ENCODE measurements at places on chromosomes 1 and 21.

DNA sequence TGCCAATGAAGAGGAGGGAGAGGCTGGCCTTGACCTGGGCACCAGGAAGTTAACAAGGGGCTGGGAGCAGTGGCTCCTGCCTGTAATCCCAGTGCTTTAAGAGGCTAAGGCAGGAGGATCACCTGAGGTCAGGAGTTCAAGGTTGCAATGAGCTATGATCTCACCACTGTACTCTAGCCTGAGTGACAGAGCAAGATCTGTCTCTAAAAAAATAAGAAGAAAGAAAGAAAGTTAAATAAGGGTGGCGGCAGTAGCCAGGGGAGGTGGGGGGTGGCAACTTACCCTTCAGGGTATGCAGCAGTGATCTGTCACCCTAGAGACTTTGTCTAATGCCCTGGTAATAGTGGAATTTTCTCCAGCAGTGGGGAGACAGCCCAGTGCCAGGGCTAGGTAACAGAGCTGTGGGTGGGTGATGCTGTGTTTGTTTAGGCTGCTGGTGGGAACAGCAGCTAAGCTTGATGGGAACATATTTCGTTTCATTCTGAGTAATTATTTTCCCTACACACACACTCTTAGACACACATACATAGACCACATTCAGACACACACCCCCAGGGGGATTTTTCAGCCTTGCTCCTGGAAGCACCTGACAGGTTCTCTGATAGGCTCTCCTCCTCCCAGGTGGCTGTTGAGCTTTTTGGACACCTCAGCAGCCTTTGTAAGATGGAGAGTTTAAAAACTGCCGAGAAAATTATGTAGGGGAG, 11.3 kb upstream of the SYT6 start:
- no peak for ATAC-seq

DNA sequence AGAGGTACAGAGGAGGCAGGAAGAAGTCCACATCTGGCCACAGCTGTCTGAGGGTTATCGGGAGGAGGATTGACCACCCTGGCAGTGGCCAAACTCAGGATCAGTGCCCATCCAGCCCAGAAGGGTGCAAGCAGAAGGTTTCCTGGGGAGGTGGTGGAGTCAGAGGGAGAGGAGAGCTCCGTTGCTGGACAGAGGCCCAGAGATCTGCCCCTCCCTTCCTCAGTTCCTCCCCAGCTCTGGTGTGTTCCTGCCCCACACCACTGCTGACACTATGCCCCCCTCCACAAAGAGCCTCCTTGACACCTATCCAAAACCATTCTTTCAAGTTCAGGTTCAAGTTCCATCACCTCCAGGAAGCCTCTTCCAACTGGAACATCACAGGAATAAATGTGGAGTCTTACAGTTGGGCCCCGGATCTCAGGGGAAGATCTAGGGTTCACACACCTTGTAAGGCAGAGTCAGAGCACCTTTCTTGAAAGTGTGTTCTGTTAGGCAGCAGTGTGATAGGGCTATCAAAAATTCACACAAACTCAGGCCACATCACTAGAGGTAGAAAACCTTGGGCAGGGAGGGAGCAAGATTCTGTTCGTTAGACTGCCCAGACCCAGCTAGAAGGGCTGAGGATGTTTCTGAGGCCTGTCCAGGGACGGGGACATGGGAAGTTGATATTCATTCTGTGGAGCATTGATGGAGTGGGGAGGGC, 7.4 kb downstream of the LDLRAD1 start:
- no peak for ATAC-seq

DNA sequence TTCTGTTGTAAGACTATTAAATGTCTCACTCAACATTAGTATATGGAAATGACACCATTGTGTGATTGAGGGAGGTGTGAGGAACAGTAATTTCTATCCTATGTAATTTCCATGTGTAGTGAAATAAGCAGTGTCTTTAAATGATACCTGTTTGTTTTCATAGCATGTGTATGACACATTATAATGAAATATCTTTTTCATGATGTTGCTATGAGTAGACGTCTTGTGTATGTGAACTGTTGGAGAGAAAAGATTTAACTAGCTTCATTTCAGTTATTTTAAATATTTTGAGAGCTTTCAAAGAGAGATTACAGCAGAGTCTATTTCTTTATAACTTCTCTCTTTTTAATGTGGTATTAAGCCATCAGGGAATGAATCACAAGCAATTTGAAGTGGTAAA, 71.5 kb upstream of the QSOX1 start:
- ATAC-seq: no peak

DNA sequence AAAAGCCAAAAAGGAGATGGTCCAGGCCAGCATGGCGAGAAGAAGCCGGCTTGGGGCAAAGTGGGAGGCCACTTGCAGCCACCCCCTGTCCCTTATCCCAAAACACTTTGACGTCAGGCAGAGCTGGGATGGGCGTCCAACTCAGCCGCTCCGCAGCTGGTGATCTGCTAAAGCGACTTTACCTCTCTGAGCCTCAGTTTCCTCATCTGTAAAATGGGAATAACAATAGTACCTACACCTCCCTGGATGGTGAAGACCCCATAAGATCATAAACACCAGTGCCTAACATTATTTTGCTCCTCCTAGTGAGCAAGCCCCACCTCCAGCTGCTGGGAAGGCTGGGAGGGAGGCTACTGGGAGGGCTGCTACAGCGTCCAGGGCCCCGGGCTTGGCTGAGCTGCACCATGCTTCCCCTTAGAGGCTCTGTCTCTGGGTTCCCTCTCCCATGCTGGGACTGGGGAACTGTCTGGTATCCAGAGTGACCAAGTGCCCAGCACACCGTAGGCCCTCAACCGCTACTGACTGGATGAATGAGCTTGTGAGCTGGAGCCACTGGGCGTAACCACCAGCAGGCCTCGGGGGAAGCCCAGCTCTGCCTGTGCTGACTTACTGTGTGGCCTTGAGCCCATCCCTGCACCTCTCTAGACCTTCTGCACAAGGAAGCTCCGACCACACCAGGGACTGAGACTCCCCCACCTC, 18.3 kb downstream of the IFFO2 start:
- peak; percentile 7 for ATAC-seq

DNA sequence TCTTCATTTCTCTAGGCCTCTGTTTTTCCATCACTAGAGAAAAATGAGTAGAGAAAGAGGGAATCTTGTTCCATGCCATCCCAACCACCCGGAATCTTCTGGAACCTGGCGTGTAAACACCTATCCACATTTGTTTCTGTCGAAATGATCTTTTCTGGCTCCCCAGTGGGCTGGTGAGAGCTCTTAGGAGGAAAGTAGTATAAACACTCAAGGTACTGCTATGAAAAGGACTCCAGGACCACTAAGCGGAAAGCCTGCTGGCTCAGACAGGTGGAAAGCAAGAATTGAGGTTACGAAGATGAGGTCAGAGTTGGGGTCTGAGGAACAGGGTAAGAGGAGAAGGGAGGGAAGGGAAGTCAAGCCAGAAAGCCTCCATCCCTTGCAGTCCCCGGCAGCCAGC, 90.8 kb downstream of the PLXNA2 start:
- no peak for ATAC-seq
